ENCODE measurements at places on chromosomes 12 and 14.

DNA sequence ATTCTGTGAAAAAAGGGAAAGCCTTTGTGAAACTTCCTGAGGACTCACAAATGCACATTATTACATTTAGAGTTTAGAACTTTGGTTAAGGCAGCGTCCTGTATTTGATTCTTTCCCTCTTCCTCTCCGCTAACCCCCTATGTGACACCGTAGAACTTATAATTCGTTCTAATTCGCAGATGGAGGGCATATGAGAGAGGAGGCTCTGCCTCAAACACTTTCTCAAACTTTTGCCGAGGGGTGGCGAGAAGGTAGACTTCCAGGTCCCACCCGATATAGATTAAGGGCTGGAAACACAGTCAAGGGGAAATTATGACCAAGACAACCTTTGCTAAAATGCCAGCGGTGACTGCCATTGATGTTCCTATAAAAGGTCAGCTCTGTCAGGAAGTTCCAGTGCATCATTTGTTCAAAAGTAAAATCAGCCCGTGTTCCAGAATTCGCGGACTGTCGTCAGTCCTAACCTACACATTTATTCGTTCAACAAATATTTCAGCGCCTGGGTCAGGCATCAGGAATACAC is 904 bp upstream of the PAPOLA start:
- H3K4me3 ChIP-seq, result peak overlapping the region; percentile 93
- peaks cover 36% of the 10 kb centered on the region for H3K4me1 ChIP-seq

GRCh38 chr12:80490329-80490728 is 46.3 kb downstream of the PTPRQ start:
- H3K4me3 ChIP-seq, result no peak overlapping the region
- no peak for DNase-seq
- H3K4me1 ChIP-seq, result no peaks in the 10 kb centered on the region
- no peaks in the 10 kb centered on the region for H3K27me3 ChIP-seq

GRCh38 chr14:78737601-78738000 is 567.4 kb downstream of the NRXN3 start:
- no peaks in the 10 kb centered on the region for H3K36me3 ChIP-seq
- no peak overlapping the region for H3K4me3 ChIP-seq
- H3K4me1 ChIP-seq, result no peaks in the 10 kb centered on the region
- no peak for DNase-seq
- no peaks in the 10 kb centered on the region for H3K27me3 ChIP-seq

DNA sequence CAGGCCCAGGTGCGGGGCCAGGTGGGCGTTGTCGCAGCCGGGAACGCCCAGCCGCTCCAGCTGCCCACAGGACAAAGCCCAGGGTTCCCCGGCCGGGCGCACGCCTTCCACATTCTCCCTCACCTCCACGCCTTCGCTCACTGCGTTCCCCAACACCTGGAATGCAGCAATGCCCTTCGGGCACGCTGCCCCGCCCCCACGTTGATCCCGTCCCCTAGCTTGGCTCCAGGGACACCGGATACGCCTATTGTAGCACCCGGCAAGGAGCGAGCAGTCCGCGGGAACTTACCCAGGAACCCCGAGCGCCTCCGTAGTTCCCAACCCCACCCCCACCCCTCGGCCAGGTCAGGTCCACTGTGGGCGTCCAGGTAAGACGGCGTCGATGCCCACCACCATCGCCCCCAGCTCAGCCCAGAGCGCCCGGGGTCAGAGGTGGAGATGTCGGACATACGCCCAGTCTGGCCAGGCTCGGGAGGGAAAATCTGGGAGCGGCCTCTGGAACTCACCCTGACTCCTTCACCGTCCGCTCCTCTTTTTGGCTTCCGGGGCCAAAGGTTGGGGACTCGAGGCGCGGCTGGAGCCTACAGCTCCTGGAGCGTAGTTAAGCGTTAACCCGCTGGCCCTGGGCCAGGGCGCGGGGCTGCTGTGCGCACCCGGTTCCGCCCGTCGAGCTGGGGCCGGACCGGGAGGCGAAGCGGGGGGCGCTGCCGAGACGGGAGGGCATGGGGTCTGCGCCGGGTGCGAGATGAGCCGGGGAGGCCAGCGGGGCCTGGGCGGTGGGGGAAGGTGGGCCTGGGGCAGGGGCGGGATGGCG is 594 bp upstream of the CEP170B start:
- no peak for DNase-seq
- H3K27me3 ChIP-seq, result peaks cover 26% of the 10 kb centered on the region
- no peak overlapping the region for H3K27ac ChIP-seq
- H3K36me3 ChIP-seq, result no peaks in the 10 kb centered on the region
- H3K4me3 ChIP-seq, result peak overlapping the region; percentile 27
- no peaks in the 10 kb centered on the region for H3K4me1 ChIP-seq

- DNase-seq, result no peak
- H3K4me3 ChIP-seq, result no peak overlapping the region
- peaks cover 14% of the 10 kb centered on the region for H3K36me3 ChIP-seq
- no peaks in the 10 kb centered on the region for H3K27me3 ChIP-seq
- peaks cover 25% of the 10 kb centered on the region for H3K4me1 ChIP-seq
- H3K27ac ChIP-seq, result no peak overlapping the region
Observed at GRCh38 chr14:103638594-103638993, 9.6 kb downstream of the KLC1 start.

DNA sequence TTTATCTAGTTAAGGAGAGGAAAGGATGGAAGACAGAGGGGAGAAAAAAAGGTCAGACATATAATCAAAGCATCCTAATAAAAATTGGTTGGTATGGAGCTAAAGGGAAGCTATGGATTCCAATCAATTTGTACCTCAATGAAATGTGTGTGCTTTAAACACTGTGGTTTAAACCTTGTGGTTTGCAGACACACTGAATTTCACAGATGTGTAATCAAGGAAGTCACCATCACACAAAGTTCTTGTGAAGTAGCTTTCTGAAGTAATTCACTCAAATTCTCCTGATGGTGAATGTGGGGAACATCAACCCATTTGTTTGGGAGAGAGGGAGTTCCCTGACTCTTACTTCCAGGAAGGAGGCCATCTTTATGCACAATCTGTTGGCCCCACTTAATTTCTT is 243.3 kb upstream of the KRR1 start:
- H3K4me1 ChIP-seq, result peaks cover 9% of the 10 kb centered on the region
- H3K27me3 ChIP-seq, result peaks cover 10% of the 10 kb centered on the region
- DNase-seq, result no peak
- no peaks in the 10 kb centered on the region for H3K36me3 ChIP-seq

All from T-helper 2 cell treated with Interferon-gamma antibody and Interleukin-4, amounts not matched to agents 5 μg/mL and 100 μg/mL, for 36 hours (primary cell).